GM23338 (cell line): ENCODE measurements at places on chromosomes 7 and 10. TPM values are rescaled to one million over a fixed set of nuclear protein-coding genes. Genes with fewer than 3 reads are reported as not detected.

DNA sequence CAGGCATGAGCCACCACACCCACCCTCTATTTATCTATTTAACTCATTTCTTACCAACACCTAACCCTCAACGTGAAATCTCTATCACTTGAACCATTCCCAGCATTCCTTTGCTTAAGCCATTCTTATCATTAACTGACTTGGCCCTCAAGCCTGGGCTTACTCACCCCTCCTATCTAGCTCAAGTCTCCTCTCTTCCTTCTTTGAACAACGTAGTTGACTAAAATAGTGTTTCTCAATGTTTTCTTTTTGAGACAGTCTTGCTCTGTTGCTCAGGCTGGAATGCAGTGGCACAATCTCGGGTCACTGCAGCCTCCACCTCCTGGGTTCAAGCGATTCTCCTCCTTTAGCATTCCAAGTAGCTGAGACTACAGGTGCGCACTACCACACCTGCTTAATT lies 7.0 kb downstream of the ANXA7 start:
- no peaks in the 10 kb centered on the region for H3K36me3 ChIP-seq
- DNase-seq, result no peak
- H3K4me1 ChIP-seq, result peaks cover 10% of the 10 kb centered on the region; the same call in 1 of the 2 replicates
- H3K27ac ChIP-seq, result no peak overlapping the region
- H3K4me3 ChIP-seq, result no peak overlapping the region
- no peaks in the 10 kb centered on the region for H3K27me3 ChIP-seq

DNA sequence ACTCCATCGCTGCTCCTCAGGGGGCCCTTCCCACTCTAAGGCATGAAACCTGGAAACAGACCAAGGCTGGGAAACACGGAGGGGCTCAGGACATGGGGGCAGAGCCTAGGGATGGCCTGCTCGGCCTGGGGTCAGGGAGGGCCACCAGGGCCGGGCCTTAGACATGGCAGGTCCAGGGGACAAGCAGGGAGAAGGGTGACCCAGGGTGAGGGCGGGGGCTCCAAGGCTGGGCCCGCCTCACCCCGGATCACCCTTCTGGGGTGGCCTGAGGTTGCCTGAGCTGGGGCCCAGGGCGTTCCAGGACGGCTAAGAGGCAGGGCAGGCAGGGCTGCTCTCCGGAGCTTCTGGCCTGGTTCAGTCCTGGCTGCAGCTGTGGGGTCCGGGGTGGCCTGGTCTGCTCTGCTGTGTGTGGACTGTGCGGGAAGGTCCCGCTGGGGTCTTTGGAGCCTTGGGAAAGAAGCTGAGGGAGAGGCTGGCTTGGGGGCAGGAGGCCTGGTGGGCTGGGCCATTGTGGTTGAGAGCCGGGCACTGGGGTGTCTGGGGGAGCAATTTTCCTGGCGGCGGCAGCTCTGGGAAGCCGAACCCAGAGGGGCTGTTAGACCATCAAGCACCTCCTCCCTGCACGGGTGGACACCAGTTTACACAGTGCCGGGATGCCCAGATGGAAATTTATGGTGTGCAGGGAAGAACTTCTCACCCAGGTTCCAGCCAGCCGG lies 52.2 kb downstream of the UNCX start:
- H3K4me1 ChIP-seq, result no peaks in the 10 kb centered on the region; the same call in 1 of the 2 replicates
- no peak overlapping the region for H3K4me3 ChIP-seq
- no peaks in the 10 kb centered on the region for H3K27me3 ChIP-seq
- no peak for DNase-seq
- no peak overlapping the region for H3K27ac ChIP-seq

GRCh38 chr7:26515314-26515842 lies 223.7 kb downstream of the SNX10 start:
- no peaks in the 10 kb centered on the region for H3K27me3 ChIP-seq
- no peak overlapping the region for H3K4me3 ChIP-seq
- H3K36me3 ChIP-seq, result no peaks in the 10 kb centered on the region
- DNase-seq, result no peak
- no peak overlapping the region for H3K27ac ChIP-seq

DNA sequence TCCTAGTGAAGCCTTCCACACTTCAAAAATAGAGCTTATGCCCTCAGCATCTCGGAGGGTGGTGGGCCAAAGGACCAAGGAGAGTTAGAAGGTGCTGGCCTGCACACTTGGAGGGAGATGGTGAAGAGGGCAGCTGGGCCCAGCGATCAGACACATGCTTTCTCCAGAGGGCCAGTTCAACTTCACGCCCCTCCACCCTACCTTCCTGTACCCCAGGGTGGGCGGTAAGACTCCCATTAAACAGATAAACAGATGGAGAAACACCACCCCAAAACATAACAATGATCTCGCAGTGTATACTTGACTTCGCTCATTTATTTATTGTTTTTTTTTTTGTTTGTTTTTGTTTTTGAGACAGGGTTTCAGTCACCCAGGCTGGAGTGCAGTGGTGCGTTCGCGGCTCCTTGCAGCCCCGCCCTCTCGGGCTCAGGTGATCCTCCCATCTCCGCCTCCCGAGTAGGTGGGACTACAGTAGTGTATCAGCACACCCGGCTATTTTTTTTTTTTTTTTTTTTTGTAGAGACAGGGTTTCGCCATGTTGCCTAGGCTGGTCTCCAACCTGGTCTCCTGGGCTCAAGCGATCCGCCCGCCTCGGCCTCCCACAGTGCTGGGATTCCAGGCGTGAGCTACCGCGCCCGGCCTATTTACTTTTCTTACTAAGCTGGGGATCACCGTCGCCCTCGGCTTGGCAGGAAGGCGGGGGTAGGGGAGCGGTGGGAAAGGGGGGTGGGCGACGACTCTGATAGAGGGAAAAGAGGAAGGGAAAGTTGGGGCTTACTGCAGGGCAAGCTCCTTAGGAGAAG lies 1.8 kb downstream of the C10orf95 start:
- H3K27me3 ChIP-seq, result no peaks in the 10 kb centered on the region
- peak; percentile 92 for DNase-seq
- H3K36me3 ChIP-seq, result peaks cover 4% of the 10 kb centered on the region; the same call in 1 of the 2 replicates
- peaks cover 36% of the 10 kb centered on the region for H3K4me1 ChIP-seq
- peak overlapping the region; percentile 97 for H3K4me3 ChIP-seq
- peak overlapping the region; percentile 90; the same call in 1 of the 2 replicates for H3K27ac ChIP-seq

SLC18A2 gene
- total RNA-seq, result 7.8 and 8.7 TPM in 2 replicates

GRCh38 chr7:44048031-44048795 lies 3.7 kb downstream of the DBNL start:
- H3K4me3 ChIP-seq, result no peak overlapping the region
- H3K4me1 ChIP-seq, result 0 out of 2 replicates have a peak, but pooled peaks cover 10% of the 10 kb centered on the region
- H3K27me3 ChIP-seq, result no peaks in the 10 kb centered on the region
- no peak for DNase-seq
- H3K27ac ChIP-seq, result no peak overlapping the region

DNA sequence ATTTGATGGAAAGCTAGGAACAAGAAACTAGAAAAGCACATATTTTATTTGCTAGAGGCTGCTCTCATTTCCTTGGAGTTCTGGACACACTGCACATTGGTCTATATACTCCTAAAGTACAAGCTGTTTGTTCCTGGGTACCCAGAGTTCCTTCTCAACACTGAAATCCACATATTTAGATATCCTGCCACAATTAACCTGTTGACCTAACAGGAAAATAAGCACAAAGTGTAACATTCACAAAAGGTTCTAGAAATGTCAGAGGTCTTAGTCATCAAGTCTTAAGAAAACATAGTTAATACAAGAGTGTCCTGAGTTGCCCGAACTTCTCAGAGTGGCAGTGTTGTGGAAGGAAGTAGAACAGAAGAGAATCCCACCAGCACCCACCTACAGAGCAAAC lies 115.6 kb downstream of the ELMO1 start:
- no peaks in the 10 kb centered on the region for H3K27me3 ChIP-seq
- no peak for DNase-seq
- no peaks in the 10 kb centered on the region for H3K4me1 ChIP-seq
- no peak overlapping the region for H3K27ac ChIP-seq
- H3K36me3 ChIP-seq, result no peaks in the 10 kb centered on the region

SUN3 gene
- 0.52 TPM in 1 of 2 replicates, not detected in the other for total RNA-seq

TDRD1 gene
- 1.5 and 1.7 TPM in 2 replicates for total RNA-seq

DNA sequence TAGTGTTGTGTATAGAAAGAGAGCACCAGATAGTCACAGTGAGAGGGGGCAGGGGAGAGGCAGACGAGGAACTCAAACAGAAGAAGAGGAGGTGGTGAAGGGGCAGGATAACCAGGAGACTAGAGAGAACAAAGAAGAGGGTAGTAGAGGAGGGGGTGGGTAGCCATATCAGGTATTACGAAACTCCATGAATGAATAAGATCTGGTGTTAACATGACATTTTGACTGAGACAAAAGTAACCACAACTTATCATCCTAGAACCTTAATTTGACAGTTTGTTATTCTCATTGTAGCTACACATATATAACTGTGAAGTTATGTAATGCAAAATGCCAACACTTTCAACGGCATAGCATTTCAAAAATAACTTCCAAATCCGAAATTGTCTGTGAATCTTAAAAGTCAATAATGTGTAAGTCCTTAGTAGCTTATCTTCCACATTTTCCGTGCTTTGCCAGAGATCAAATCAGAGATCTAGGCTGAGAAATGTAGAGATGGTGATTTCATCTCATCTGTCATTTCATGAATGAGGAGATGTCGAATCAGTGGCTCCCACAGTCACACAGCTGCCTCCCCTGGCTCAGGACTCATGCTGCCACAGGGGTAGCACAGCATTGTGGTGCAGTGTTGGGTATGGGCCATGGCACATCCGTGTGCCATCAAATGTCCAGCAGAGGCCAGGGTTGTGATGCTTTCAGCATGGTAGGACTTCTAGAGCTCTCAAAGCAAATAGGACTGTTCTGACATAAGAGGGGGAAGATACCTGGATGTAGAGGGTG lies 202.1 kb downstream of the HECW1 start:
- no peaks in the 10 kb centered on the region; the same call in 1 of the 2 replicates for H3K36me3 ChIP-seq
- no peak overlapping the region for H3K27ac ChIP-seq
- H3K4me1 ChIP-seq, result peaks cover 4% of the 10 kb centered on the region
- H3K4me3 ChIP-seq, result no peak overlapping the region

TAS2R4 gene
- total RNA-seq, result 3.3 and 4.2 TPM in 2 replicates

FGFBP3 gene
- 73.2 and 73.9 TPM in 2 replicates for total RNA-seq

GRCh38 chr7:66142334-66142733 lies 27.7 kb downstream of the CRCP start:
- no peaks in the 10 kb centered on the region for H3K4me1 ChIP-seq
- H3K27ac ChIP-seq, result no peak overlapping the region
- no peaks in the 10 kb centered on the region for H3K27me3 ChIP-seq

ZNF107 gene
- total RNA-seq, result 51.0 and 55.3 TPM in 2 replicates

- no peaks in the 10 kb centered on the region for H3K36me3 ChIP-seq
- no peak overlapping the region for H3K27ac ChIP-seq
- peak; percentile 84 for DNase-seq
- H3K4me1 ChIP-seq, result no peaks in the 10 kb centered on the region
- peaks cover 3% of the 10 kb centered on the region; the same call in 1 of the 2 replicates for H3K27me3 ChIP-seq
Observed at GRCh38 chr10:71805776-71806703, 32.7 kb upstream of the VSIR start.

- no peak overlapping the region for H3K27ac ChIP-seq
- H3K4me1 ChIP-seq, result peaks cover 7% of the 10 kb centered on the region
- DNase-seq, result no peak
Observed at GRCh38 chr10:47367646-47368045, 16.4 kb downstream of the ZNF488 start.

PRDX3 gene
- 285 and 314 TPM in 2 replicates for total RNA-seq

ASAH2B gene
- 9.1 and 11.7 TPM in 2 replicates for total RNA-seq

DNA sequence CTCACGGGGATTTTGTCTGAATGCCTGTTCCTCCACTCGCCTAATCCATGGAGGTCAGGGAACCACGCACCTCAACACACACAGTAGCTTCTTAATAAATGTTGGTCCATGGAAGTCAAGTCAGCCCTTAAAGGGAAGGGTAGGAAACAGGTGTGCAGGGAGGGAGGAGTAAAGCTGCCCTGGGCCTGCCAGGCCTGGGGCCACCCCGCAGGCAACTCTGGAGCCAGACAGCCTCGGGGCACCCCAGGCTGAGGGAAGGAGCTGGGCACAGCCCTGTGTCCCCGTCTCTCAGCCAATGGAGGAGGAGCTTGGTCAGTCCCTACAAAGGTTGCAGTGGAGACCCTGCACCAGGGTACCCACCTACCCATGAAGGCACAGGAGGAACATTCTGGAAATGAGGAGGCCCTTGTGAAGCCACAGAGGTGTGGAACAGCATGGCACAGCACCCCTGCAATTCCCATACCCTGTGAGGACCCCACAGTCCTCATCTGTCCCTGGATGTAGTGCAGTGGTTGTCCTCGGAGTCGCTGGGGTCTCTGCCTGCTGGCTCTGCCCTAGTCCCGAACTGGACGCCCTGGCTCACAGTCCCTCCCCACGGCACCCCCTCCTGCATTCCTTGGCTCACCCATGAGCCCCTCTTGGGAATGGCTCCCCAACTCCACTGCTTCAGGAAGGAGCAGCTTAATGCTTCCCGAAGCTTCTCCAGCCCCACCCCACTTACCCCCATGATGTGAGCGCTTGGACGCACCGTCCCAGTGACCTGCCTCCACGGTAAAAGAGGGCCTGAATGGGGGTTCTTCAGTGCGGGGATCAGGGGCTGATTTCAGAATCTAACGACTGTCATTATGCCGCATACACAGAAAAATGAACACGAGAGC lies 79.2 kb upstream of the INSIG1 start:
- no peaks in the 10 kb centered on the region for H3K4me1 ChIP-seq
- no peaks in the 10 kb centered on the region for H3K36me3 ChIP-seq
- no peaks in the 10 kb centered on the region for H3K27me3 ChIP-seq
- H3K27ac ChIP-seq, result no peak overlapping the region
- no peak for DNase-seq
- H3K4me3 ChIP-seq, result no peak overlapping the region

- no peak for DNase-seq
- no peaks in the 10 kb centered on the region for H3K36me3 ChIP-seq
- no peak overlapping the region for H3K27ac ChIP-seq
- no peaks in the 10 kb centered on the region for H3K4me1 ChIP-seq
- no peak overlapping the region for H3K4me3 ChIP-seq
- H3K27me3 ChIP-seq, result no peaks in the 10 kb centered on the region
Observed at GRCh38 chr7:115113776-115114175, 191.9 kb downstream of the MDFIC start.

GRCh38 chr7:154693661-154694060 lies 309.3 kb downstream of the PAXIP1 start:
- H3K27me3 ChIP-seq, result no peaks in the 10 kb centered on the region
- peaks cover 3% of the 10 kb centered on the region; the same call in 1 of the 2 replicates for H3K36me3 ChIP-seq
- H3K4me1 ChIP-seq, result no peaks in the 10 kb centered on the region
- no peak overlapping the region for H3K4me3 ChIP-seq
- no peak for DNase-seq

DNA sequence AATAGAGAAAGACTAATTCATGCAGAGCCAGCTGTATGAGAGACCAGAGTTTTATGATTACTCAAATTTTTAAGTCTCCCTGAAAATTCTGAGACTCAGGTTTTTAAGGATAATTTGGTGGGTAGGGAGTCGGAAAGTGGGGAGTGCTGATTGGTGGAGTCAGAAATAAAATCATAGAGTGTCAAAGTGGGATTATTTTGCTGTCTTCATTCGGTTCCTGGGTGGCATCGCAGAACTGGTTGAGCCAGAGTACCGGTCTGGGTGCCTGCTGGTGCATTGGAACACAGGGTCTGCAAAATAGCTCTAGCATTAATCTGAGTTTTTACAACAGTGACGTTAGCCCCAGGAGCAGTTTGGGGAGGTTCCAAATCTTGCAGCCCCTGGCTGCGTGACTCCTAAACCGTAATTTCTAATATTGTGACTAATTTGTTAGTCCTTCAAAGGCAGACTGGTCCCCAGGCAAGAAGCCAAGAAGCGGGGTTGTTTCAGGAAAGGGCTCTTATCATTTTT lies 32.4 kb downstream of the GPRIN2 start:
- no peaks in the 10 kb centered on the region; the same call in 1 of the 2 replicates for H3K36me3 ChIP-seq
- H3K27ac ChIP-seq, result no peak overlapping the region
- 0 out of 2 replicates have a peak, but pooled peaks cover 7% of the 10 kb centered on the region for H3K4me1 ChIP-seq
- H3K27me3 ChIP-seq, result no peaks in the 10 kb centered on the region

PRKRIP1 gene
- 25.4 and 29.1 TPM in 2 replicates for total RNA-seq

- no peaks in the 10 kb centered on the region for H3K4me1 ChIP-seq
- H3K27ac ChIP-seq, result no peak overlapping the region
- H3K27me3 ChIP-seq, result no peaks in the 10 kb centered on the region
- no peak for DNase-seq
- H3K4me3 ChIP-seq, result no peak overlapping the region
- peaks cover 8% of the 10 kb centered on the region; the same call in 1 of the 2 replicates for H3K36me3 ChIP-seq
Observed at GRCh38 chr7:111841596-111842205, 279.4 kb upstream of the IMMP2L start.
